ENCODE measurements at places on chromosomes 12 and 14.

DNA sequence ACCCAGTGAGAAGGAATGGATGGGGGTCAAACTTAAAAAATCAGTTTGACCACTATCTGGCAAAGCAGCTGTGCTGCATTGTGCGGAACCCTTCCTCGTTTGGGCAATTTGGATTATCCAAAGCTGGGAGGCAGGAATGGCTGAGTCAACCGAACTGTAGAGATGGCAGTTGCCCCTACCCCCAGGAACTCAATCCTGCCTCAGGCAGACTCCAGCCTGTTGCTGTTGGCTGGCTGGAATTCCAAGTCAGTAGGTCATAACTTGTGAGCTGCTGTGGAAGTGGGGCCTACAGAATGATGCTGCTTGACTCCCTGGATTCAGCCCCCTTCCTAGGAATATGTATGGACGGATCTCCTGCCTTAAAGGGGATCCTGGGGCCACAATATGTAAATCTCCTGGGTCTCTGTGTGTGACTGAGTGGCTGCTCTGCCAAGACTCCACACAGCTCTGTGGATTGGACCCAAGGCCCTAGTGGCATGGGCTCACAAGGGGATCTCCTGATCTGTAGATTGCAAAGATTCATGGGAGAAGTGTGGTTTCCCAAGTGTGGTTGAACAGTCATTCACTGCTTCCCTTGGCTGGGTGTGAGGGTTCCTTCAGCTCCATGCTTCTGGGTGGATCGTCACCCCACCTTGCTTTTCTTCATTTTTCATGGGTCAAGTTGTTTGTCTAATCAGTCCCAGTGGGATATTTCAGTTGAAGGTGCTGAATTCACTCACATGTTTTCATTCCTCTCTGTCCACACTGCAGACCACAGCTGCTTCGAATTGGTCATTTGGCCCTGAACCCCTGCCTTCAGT is 19.2 kb downstream of the LUM start:
- DNase-seq: no peak

DNA sequence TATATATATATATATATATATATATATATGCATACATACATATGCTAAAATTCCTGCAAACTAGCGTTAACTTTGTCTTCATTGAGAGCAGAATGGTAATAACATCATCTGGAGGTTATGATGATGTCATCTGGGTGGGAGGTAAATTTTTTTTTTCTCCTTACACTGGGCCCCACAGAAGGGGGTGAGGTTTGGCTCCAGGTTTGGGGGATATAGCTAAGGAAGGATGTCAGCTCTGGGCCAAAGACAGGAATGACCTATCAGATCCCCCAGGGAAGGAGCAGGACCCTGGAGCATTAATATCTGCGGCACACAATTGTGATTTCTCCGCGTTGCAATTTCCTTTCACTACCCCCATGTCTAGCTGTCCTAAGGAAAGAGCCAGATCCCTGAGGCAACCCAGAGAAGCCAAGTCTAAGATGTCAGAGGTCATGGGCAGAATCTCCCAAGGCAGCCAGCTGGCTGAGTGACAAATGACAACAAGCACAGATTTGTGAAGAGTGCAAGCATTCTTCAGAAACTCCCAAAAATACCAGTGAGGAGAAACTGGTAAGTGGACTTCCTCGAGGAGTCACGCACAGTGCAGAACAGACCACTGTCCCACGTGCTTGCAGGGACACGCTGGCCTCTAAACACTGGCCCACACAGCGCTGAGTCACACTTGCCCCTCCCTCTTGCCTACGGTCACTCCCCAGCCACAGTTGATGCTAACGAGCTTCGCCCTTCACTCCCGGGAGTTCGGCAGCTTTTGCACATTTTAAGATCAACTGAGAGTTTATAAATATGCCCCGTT is 9.9 kb downstream of the UBC start:
- DNase-seq: peak; percentile 97

- DNase-seq: no peak
Observed at GRCh38 chr12:129226851-129227250, 373.6 kb downstream of the GLT1D1 start.

DNA sequence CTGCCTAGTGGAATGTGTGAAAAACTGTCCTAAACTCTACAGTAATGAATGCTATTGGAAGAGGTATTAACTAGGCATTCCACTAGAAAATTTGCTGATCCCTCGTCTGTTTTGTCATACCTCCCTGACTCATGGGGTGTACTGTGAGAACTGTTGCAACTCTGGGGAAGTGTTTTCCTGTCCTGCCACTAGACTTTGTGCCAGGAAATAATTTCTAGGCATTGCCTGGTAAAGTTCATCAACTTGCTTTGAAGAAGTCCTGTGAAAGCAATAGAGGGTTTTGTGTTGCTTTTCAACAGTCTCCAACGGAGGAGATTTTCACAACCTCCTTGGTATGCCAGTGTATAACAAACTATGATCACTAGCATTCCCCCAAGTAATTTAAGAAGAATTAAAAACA is 139.9 kb downstream of the AKAP6 start:
- DNase-seq: peak; percentile 91

- peak; percentile 58 for DNase-seq
Observed at GRCh38 chr14:71060825-71061455, 153.7 kb downstream of the PCNX1 start.

DNA sequence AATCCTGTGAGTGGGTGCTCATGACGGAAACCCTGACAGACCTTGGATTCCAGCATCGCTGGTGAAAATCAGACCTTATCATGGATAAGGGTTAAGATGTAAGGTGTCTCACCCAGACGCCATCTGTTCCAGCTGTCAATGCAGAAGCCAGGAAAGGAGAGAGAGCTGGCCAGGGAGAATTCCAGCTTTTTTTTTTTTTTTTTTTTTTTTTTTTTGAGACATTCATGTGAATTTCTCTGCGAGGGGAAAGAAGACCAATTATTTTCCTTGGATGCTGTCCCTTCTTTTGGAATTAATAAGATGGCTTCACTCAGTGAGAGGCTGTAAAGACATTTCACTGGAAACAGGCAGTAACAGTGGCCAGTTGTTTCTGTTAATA is 1.8 kb downstream of the TRAF3 start:
- peak; percentile 13 for DNase-seq

- DNase-seq: peak; percentile 47
Observed at GRCh38 chr12:3110578-3110977, 33.4 kb downstream of the TSPAN9 start.

- DNase-seq: peak; percentile 50
Observed at GRCh38 chr14:34593740-34594375, 36.1 kb downstream of the SNX6 start.

DNA sequence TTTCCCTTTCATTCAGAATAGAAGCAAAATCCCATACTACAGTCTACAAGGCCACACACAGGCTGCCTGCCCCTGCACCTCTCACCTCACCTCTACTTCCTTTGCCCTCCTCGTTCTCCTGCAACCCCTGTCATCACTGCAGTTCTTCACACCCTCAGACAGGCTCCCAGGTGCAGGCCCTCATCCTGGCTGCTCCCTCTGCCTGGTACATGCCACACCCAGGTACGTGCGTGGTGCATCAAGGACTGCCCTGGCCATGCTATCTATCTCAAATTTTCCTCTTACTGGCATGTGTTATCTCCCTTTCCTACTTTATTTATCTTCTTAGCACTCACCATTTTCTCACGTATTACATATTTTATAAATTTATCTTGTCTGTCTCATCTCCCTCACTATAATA is 24.3 kb downstream of the TM7SF3 start:
- DNase-seq: no peak

GRCh38 chr14:57549765-57550420 is 56.2 kb upstream of the CCDC198 start:
- no peak for DNase-seq

GRCh38 chr14:90191585-90191984 is 64.8 kb upstream of the PSMC1 start:
- DNase-seq: no peak

GRCh38 chr14:59566725-59567124 is 9.9 kb downstream of the CCDC175 start:
- no peak for DNase-seq

GRCh38 chr12:104906695-104907094 is 51.4 kb downstream of the SLC41A2 start:
- DNase-seq: no peak

DNA sequence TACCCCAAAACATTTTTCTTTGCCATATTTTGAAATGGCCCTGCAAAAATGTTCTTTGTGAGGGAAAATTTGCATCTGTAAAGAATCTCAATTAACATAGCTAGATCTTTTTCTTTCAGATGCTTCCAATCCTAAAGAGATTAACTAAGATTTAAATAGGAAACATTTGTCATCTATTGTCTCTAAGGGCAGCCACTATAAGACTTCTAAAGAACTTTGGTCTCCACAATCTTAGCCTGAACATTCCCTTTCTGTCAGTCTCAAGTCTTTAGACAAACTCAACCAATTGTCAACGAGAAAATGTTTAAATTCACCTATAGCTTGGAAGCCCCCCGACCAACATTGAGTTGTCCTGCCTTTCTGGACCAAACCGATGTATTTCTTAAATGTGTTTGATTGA is 71.1 kb upstream of the RASSF8 start:
- no peak for DNase-seq

DNA sequence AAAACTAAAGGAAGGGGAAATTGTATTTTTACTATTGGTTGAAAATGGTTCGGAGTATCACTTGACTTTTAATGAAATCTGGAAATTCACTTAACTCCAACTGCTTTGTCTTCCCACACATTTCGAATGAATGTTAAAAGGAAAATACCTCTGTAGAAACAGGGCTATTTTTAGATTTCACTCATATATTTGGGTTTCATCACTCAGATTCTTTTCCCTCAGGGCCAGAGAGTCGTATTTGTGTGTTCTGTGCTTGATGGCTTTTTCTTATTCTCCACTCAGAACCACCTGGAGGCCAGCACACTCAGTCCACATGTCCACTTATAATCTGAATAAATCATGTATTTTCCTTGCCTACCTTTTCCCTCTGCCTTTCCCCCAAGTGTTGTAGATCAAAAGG is 40.0 kb downstream of the DAAM1 start:
- peak; percentile 76 for DNase-seq

DNA sequence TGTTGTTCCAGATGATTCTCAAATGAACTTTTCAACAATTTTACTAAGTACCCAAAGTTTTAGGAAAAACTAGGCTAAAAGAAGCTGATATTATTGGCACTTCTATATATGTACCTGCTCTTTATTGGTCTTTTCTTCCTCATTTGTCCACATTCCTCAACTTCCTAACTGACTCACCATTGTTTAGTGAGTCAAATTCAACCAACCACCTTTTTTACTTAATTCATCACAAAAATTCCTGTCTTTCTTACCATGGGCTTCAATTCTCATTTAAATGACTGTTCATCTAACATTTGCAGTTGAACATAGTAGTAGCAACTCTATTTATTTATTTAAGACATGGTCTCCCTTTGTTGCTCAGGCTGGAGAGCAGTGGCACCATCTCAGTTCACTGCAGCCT is 47.6 kb upstream of the SLC2A13 start:
- DNase-seq: no peak

- no peak for DNase-seq
Observed at GRCh38 chr14:76908834-76909233, 82.6 kb downstream of the LRRC74A start.

GRCh38 chr12:113396200-113396599 is 7.5 kb downstream of the SDS start:
- no peak for DNase-seq

- peak; percentile 44 for DNase-seq
Observed at GRCh38 chr12:107349008-107349747, 255.8 kb upstream of the CRY1 start.

DNA sequence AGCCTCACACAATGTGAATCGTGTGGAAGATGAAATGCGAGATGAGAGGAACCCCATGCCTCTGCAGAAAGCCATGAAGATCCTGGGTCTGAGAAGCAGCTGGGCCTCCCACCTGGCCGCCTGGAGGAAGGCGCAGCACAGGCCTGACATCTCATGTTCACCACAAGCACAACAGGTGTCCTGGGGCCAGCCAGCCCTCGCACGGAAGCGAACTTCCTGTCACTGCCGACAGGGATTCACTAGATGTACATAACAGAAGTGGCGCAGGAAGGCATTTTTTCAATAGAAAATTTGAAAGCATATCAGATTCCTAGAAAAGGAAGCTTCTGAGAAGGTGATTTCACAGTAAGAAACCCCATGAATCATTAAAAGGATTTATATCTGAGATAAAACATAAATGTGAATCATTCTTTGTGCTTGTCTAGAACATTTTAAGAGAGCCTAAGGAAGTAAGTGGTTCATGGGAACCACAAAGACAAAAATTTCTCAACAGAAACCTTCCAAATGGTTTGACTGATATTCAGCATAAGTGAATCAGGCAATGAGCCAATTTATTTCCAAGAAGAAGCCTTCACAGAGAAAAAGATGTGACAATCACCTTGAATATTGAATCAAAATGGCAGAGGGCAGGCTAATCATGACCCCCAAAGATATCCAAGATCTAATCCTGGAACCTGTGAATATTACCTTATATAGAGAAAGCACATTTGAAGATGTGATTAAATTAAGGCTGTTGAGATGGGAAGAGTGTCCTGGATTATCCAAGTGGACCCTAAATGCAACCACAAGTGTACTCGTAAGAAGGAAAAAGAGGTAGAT is 311.9 kb downstream of the DUSP6 start:
- DNase-seq: peak; percentile 23
